ENCODE measurements at places on chromosomes 1 and 21.
A peak's percentile ranks its signal among the peaks of the same experiment; 100 is the strongest.

GRCh38 chr1:11227106-11228077, 35.0 kb downstream of the MTOR start:
- DNase-seq = peak; percentile 20

DNA sequence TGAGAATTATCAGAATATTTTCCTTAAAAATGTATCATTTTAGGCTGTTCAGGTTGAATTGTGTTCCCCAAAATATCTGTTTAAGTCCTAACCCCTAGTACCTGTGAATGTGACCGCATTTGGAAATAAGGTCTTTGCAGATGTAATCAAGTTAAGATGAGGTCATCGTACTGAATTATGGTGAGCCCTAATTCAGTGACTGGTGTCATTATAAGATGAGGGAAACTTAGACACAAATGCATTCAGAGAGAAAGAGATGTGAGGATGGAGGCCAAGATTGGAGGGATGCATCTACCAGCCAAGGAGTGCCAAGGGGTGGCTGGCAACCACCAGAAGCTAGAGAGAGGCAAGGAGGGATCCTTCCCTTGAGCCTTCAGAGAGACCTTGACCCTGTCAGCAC, 4.1 kb downstream of the RAB4A start:
- no peak for DNase-seq

DNA sequence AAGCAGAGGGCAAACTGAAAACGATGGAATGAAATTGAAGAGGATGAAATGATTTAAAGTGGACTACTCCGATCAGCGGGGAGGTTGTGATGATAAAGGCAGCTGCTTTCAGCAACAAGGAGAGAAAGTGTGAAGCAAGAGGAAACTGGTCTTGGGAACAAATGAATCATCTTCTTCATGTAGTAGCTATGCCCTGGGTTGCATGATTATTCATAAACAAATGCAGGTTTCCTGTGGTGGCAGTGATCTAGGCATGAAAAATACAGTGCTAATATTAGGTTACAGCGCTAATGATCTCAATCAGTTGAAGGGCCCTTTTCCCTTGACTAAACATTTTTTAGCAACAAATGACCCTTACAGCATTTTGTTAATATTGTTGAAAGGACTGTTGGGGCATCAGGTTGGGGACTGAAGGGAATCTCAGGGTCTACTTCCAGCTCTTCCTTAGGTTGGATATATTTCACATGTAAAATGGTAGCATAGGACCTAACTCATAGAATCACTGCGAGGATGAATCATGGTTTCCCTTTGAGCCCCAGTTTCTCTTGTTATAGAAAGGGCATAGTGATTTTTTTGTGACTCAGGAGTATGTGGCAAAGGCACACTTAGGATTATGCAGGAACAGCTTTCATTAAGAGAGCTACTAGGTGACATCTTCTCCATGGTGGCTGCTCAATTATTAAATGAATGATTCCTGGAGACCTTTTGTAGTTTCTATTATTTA, 1.9 kb upstream of the ZFYVE9 start:
- DNase-seq = peak; percentile 20

- no peak for DNase-seq
Measured at GRCh38 chr1:111988743-111989453, 570 bp downstream of the KCND3 start.

DNA sequence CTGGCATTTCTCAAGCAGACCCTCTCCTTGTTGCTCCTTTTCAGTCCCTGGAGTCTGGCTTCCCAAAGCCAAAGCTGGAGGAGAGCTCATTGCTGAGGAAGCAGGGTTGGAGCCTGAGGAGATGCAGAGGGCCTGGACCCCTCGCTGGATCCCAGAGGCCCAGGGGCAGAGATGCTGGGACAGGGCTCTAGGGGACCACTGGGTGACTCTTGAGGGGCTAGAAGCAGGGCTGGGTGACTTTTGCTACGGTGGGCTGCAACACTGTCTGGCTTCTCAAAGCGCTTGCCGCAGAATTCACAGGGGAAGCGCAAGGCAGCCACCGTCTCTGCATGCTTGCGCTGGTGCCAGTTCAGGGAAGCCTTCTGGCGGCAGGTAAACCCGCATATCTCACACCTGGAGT, 8.8 kb downstream of the ZNF692 start:
- DNase-seq = no peak

DNA sequence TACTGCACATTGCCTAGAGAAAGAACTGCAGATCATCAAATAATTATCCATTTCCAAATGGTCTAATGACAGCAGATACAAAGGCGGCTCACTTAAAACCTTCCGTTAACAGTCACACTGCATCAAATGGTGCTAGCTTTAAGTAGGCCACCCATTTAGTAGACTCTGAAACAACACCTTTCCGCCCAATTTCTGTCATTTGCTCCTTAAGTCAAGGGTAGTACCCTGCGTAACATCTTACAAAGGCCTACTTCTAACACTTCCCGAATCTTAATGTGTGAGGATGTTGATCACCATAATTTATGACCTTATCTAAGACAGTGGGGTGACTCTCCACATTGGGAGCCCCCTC, 692 bp upstream of the RALGPS2 start:
- DNase-seq = no peak

- DNase-seq = no peak
Measured at GRCh38 chr1:186179231-186179630, 195.8 kb downstream of the TPR start.

DNA sequence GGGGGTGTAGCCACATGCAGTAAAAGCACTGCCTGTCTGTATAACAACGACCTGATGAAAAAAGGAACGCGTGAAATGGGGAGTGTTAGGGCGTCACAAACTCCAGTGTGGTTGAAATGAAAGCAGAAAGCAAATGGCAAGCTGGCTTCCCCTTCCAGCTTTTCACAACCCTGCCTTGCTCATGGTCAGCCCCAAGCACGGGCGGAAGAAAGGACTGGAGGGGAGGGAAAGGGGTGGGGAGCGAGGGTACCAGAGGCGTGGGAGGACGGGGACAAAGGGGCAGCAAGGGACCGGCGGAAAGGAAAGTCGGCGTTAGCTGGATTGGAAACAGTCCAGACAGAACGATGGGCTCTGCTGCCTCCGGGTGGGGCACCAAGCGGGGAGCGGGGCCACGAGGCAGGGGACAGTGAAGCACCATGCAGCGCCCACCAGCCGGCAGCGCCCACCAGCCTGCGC, 9.6 kb downstream of the VPS26C start:
- DNase-seq = no peak

DNA sequence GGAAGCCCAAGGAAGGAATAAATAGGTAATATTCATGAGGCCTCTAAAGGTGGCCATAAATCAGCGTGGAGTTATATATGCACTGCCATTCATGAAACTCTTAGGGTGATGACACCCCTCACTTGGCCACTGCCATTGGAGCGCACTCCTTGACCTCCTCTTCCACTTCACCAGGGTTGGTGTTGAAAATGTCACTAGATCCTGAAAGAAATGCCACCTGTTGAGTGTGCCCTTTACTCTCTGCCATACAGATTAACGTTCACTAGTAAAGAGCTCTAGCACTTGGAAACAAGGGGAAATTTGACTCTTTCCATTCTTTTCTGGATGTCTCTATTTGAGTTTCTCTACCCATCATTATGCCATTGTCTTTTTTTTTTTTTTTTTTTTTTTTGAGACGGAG, 83.5 kb upstream of the GREM2 start:
- no peak for DNase-seq

DNA sequence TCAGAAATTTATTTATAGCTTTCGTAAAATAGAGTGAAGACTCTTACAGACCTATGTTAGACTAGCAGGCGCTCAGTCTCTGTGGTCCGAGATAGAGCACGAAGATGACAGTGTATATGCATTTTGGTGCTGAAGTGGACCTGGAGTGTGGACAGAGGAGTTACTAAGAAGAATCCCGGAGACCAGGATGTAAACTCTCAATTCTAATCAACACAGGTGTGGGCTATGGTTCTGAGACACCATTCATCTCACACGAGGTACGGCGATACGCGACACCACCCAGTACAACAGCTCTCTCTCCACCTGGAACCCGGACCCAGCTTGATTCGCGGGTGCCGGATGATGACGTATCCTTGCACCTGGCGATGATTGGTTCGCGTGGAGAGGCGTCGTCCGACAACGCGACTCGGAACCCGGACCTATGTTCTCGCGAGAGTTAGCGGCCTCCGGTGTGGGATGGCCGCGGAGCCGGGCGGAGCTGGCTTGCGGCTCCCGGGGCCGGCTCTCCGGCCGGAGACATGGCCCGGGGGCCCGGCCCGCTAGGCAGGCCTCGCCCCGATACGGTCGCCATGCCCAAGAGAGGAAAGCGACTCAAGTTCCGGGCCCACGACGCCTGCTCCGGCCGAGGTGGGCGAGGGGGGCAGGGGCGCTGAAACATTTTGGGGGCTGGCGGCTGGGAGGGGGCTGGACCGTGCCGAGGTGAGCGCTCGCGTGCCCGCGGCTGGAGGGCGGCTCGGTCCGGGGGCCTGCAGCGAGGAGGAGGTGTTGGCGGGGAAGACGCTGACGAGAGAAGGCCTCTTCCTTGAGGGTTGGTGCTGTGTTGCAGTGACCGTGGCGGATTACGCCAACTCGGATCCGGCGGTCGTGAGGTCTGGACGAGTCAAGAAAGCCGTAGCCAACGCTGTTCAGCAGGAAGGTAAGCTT, at the start of gene TMEM183A:
Gene TMEM183A, plus strand, starts transcription at position 427 of the 924 bp plus-strand sequence. Its CDS starts 92 bp downstream, at position 519.
- peak; percentile 84 for DNase-seq

- no peak for DNase-seq
Measured at GRCh38 chr1:30101487-30102227, 621.7 kb downstream of the MATN1 start.

DNA sequence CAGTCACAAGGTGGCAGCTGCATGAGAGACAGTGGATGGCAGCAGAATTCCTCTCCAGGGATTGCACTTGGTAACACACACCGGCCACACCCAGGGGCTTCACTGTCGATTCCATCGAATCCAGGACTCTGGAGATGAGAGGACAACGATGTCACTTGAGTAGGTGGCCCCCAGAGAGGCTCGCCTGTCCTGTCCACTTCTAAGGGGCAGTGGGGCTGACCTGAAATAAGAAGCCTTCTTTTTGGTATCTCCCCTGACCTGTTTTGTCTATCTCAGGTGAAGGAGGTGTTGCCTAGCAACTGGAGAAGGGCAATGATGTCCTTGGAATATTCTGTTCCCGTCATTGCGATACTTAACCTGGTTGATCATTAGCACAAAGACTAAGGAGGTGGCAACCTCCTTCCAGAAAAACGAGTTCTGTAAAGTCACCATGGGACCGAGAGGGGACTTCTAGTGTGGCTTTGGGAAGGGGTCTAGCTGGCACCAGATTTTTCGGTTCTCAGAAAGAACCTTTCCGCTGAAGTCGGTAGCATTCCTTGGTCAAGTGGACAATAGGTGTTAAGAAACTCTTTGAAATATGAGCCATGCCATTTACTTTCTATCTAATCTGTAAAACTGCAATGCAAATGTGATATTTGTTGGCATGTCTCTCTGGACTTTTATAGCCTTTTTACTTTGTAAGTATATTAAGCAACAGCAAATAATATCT, 85.2 kb upstream of the TMPRSS2 start:
- DNase-seq = no peak

GRCh38 chr1:160759740-160760139, 20.7 kb downstream of the SLAMF7 start:
- DNase-seq = no peak

Measured in GM18507 (cell line).